GM18507 (cell line): ENCODE measurements at places on chromosomes 6 and 20.

- no peak for DNase-seq
These were observed 87.2 kb upstream of the QKI start for GRCh38 chr6:163327165-163327880.

DNA sequence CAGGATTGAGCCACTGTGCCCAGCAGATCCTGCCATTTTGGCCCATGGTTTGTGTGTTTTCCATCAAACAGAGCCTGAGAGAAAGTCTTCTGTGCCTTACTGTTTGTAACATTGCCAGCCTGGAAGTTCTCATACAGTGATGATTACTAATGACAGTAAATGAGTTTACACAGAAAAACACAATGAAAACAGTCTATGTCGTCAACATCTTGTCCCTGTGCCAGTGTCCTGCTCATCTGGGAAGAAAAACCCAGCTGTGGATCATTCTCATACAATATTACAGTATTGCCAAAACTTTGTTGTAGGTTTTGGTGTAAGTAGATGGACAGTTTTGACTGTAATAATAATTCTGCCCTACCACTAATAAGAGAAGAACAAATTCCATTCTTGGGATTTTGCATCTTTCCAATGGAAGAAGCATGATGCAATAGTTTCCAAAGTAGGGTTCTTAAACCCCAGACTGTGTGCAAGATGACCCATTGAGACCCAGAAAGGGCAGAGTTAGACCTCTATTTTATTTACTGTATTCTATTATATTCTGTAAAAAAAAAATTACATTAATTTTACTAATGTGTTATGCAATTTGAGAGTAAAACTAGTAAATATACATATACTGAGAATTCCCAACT lies 135.0 kb upstream of the JARID2 start:
- no peak for DNase-seq

- no peak for DNase-seq
These were observed 155.8 kb downstream of the SLC16A10 start for GRCh38 chr6:111243095-111243494.

DNA sequence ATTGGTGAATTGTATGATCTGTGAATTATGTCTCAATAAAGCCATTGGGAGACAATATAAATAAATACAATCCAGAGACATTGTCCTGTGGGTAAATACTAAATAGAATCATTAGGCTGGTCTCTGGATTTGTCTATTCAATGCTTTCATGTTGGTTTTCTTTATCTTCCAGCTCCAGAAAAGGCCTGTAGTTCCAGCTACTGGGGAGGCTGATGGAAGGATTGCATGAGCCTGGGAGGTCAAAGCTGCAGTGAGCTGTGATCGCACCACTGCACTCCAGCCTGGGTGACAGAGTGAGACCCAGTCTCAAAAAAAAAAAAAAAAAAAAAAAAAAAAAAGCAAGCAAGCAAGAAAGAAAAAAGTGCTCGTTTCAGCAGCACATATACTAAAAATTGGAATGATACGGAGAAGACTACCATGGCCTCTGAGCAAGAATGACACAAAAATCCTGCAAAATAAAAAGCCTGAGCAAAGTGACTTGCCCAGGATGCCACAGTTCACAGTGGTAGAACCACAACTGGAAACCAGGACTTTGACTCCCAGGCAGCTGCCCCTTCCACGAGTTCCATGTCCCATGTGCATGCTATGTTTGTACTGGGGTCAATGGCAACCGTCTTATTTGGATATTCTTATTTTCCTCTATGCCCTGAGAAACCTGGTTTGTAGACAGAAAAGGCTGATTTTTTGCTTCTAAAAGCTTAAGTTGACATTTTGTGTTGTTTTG lies 33.6 kb upstream of the GMPR start:
- no peak for DNase-seq

GRCh38 chr6:42424906-42425474 lies 26.7 kb downstream of the TRERF1 start:
- DNase-seq = no peak

GRCh38 chr20:16637797-16638196 lies 64.5 kb upstream of the KIF16B start:
- DNase-seq = no peak

DNA sequence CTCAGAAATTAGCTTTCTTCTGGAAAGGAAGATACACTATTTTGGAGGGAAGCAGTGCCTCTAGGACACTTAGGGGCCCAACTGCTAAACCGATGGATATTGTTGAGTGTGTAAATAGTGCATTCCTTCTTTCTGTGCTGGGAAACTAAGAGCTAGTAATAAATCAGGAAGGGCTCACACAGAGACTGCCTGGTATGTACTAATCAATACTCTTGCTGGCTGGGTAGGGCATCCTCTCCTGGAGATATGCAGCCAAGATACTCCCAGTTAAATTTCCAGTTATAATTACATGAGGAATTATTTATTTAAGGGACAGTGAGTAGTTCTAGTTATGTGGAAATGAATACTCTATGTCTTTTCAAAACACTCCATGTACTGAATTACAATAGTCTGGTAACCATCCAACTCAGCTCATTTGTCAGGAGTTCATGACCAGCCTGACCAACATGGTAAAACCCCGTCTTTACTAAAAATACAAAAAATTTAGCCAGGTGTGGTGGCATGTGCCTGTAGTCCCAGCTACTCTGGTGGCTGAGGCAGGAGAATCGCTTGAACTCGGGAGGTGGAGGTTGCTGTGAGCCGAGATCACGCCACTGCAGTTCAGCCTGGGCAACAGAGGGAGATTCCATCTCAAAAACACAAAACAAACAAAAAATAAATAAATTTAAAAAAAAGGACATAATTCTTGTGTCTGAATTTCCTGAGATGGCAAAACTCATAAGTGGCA lies 100.0 kb downstream of the OR2B2 start:
- DNase-seq = no peak

- DNase-seq = peak; percentile 25
These were observed 2.5 kb upstream of the PTPRT start for GRCh38 chr20:43191946-43192863.

GRCh38 chr6:136608991-136609390 lies 58.8 kb upstream of the MAP7 start:
- no peak for DNase-seq

GRCh38 chr6:87200469-87201175 lies 45.3 kb downstream of the ZNF292 start:
- no peak for DNase-seq

- DNase-seq = no peak
These were observed 353.2 kb downstream of the BTBD3 start for GRCh38 chr20:12270863-12271262.

- DNase-seq = no peak
These were observed 92.5 kb downstream of the TCP11 start for GRCh38 chr6:35048631-35049083.

GRCh38 chr6:134437376-134437775 lies 119.5 kb upstream of the SGK1 start:
- DNase-seq = no peak

DNA sequence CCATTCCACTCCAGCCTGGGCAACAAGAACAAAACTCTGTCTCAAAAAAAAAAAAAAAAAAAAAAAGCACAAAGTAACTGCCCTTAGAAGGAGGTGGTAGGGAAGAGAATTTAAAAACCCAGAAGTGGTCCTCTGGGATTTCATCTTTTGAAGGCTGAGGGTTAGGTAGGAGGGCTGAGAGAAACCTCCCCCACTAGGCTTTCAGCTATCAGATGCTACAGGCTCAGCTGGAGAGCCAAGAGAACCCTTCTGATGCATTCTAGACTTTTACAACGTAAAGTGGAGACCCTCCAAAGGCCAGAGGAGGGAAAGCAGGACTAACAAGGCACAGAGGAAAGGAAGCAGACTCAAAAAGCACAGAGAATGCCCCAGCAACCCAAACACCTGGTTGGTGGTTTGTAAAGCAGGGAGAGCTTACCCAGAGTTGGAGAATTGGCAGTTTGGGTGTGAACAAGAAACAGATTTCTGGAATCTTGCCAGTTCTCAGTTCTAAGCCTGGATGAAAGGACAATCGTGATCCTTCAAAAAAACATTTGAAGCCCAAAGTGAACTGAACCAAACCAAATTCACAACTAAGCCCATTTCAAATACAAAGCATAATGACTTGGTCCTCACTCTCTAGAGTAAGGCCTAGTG lies 23.2 kb upstream of the SPAG4 start:
- no peak for DNase-seq

DNA sequence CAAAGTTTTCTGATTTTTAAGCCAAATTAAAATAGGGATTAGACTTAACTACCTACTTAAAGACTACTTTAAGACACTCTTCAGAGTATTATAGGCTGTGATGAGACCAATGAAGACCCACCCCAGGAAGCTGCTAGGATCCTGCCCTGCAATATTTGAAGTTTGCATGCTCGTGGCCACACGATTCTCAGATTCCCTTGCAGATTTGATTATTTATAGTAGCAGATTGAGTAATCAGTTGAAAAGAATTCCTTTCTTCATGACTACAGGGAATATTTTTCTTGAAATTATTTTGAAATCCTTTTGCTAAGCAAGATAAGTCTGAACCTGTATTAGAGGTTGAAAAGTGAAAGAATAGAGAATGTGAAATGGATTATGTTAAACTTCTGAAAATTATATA lies 122.3 kb downstream of the B3GAT2 start:
- DNase-seq = no peak

GRCh38 chr6:87828044-87828443 lies 126.0 kb upstream of the AKIRIN2 start:
- no peak for DNase-seq

DNA sequence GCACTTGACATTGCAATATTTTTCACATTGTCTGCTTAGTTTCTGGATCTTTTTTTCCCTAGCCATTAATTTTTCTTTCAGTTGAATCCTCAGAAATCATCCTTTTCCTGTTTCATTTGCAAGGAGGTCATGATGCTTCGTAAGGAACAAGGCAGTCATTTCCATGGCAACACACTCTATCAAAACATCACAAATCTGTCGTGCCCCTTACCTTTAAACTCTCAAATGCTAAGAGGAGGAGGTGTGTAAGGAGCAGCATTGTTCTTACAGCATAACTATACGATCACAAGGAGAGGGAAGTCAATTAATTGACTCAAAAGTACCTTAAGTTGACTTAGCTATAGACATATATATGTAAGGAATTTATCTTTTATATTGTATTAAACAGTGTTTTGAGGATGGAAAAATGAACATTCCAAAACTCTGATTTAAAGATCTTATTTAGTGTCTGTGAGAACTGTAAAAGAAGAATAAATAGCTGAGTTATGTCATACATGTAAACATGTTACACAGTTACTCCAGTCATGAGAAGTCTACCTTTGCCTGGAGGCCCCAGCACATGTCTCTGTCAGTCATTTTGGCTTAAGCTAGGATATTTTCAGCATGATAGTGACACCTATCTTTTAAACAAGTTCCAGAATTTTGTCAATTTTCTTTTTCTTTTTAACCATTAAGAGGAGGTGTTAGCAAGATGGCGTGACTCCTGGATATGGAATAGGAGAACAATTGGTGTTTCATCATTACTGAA lies 41.6 kb downstream of the CDKAL1 start:
- DNase-seq = no peak

DNA sequence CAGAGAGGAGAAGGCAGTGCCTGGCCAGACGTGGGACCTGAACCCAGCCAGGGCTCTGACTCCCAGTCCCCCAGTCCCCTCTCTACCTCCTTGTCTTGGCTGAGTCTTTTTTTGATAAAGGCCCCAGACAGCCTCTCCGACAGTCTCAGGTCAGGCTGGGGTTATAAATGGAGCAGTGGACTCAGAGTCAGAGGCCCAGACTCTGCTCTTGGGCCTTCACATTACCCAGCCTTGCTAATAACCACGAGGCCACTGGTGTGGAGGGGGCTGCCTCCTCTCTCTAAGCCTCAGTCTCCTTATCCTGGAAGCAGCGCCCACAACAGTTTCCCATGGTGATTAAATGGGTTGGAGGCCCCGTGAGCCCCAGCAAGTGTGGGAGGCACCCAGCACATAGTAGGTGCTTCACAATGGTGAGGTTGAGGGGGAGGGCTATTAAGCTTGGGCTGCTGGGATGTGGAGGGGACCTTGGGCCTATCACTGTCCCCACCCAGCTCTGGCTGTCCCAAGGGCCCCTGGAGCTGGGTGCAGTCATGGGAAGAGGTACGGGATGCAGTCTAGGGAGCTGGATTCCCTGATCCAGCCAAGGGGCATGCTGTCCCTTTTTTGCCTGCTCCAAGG lies 35.7 kb downstream of the TGM2 start:
- DNase-seq = no peak

DNA sequence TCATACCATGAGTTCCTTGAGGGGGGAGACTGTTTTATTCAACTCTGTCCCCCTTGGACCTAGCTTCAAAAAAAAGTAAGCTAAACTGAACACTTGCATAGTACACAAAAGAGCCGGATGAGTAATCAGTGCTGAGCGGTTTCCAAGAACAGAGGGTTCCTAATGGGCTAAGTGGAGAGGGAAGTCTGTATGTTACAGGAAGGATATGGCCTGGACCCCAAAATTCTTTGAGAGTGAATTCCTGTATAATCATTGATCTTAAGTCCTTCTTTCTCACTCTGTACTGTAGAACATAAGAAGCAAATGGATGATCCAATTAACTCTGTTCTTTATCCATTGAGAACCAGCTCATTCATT lies 324.7 kb upstream of the CNR1 start:
- no peak for DNase-seq

- no peak for DNase-seq
These were observed 24.6 kb downstream of the RAMACL start for GRCh38 chr6:166561771-166562359.

GRCh38 chr6:144536079-144536478 lies 250.9 kb downstream of the UTRN start:
- DNase-seq = no peak
